ENCODE measurements at places on chromosomes 16 and 17.

DNA sequence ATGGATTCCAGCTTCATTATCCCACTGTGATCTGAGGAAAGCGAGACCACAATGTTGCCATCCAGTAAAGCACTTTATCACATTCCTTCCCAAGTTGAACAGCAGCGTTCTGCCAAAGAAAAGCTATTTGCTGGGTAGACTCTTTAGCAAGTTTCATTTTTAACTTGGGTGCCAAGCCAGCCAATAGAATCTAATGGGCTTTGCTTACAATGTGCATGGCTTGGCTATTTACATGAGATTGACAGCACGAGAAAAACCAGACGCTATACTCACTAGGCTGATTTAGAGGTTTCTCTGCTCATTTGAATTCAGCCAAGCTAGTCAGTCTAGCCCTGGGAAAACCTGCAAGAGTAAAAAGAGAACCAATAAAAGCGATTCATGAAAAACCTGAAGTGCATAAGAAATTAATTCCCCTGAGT, 108.9 kb downstream of the CDH13 start:
- no peak for DNase-seq

DNA sequence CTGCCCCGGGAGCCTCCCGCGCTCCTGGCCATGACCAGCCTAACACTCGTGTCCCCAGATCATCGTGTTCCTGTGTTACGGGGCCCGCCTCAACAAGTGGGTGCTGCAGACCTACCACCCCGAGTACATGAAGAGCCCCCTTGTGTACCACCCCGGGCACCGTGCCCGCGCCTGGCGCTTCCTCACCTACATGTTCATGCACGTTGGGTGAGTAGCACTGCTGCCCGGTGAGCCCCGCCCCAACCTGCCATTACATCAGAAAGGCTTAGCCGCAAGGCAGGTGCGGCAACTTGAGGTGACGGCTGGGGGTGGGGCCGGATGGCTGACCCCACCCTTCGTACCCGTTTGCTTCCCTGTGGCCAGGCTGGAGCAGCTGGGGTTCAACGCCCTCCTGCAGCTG, 1.4 kb downstream of the RHBDL1 start:
- DNase-seq, result no peak

GRCh38 chr17:73722165-73722564, 77.9 kb upstream of the SDK2 start:
- no peak for DNase-seq

- DNase-seq, result no peak
These were observed 25.7 kb downstream of the STAT5A start for GRCh38 chr17:42313773-42314566.

- no peak for DNase-seq
These were observed 1.0 kb downstream of the DCTN5 start for GRCh38 chr16:23642246-23642774.

GRCh38 chr17:39548494-39549225, 59.1 kb downstream of the NEUROD2 start:
- no peak for DNase-seq

DNA sequence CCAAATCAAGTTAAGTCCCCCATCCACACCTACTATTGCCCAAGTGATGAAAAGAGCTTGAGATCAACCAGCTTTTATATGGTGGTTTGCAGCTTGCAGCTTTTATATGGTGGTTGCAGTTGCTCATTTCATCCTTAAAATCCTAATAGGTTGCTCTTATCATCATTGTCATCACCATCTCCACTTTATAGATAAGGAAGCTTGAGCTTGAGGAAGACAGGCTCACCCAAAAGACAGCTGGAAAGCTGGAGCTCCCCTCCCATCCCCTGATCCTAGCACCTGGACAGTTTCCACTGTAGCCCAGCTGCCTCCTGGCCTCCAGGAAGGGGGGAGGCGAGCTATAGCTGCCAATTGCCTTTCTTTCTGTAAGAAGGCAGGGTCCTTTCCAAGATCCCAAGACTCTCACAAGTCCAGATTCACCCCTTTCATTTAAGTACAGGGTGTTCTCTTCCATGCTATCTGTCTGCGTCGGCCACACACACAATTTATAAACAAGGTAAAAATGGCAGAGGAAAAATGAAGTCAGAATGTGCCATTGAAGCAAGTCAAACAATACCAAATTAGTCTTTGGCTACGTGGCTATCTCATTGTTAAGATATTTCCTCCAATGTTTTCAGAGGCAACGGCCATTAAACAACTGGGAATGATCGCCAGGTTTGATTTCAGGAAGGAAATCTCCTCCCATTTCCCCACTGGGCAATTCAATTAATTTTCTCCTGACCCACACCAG, 63.3 kb downstream of the PECAM1 start:
- DNase-seq, result no peak

- no peak for DNase-seq
These were observed 19.6 kb upstream of the QRICH2 start for GRCh38 chr17:76327696-76328095.

- DNase-seq, result no peak
These were observed 759 bp downstream of the UBE2O start for GRCh38 chr17:76452127-76452659.

GRCh38 chr16:88552815-88553214, 17.4 kb upstream of the ZC3H18 start:
- no peak for DNase-seq

GRCh38 chr17:20172376-20172775, 163.2 kb downstream of the SPECC1 start:
- DNase-seq, result no peak

DNA sequence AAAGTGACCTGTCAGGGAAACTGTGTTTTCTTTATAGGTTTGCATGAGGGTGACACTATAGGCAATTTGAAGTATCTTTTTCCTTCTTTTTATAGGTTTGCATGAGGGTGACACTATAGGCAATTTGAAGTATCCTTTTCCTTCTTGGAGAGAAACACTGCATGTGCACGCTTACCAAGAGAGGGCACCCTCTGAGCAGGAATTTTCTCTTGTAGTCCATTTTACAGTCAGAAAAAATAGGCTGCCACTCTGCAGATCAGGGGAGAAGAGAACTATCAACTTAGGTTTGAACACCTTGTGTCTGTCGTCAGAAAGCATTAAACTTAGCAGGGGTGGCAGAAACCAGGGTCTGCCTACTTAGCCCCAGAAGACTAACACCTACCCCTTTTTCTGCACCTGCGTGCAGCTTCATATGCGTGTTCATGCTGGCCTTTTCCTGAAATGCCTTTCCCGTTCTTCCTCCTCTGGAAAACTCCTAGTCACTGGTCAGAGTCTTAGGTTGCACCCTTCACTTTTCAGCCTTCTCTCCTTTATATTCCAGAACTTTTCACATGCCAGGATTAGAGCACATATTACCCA, 16.4 kb upstream of the SMIM36 start:
- DNase-seq, result no peak

DNA sequence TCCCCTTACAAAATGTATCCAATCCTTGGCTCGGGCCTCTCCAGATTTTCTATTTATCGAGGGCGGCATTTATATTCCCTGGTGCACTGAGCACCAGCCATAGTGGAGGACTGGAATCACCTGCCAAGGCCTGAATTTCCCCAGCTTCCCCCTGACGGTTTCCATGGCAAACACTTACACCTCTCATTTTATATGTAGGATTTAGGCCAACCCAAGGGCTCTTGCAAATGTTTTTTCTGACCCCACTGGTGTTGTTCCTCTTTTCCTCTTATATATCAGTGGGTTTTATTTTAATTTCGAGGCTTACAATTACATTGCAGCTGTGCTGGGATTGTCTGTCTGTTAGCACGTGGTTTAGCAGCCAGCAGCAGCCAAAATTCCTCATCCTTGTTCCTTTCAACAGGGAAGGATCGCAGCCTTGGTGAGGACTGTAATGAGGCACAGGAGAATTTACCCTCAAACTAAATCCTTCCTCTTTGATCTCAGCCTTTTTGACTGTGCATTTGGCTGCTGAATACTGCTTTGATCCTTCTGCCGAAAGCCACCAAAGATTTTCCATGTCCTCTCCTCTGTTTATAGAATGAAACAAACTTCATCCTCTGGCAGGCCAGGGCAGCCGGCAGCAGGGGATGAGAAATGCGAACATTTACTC, 26.5 kb upstream of the CES5A start:
- no peak for DNase-seq

DNA sequence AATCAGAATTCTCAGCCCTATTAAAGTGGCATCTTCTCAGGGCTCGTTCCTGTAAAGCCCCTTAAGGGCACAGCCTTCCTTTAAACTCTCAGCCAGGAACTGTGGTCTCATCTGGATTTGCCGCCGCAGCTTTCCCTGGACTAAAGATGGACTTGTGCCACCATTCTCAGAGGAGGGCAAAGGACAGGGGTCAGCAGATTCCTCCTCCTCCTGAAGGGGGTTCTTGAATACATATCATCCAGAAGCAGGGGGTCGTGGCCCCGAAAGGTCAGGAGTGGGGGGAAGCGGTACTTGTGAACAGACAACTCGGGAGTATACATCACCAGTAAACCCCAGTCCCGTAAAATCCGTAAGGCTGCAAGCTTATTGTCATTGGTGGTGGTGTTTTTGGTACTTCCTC, 174.8 kb downstream of the RPTOR start:
- no peak for DNase-seq

GRCh38 chr17:76138234-76138895, 2.7 kb downstream of the FOXJ1 start:
- no peak for DNase-seq

DNA sequence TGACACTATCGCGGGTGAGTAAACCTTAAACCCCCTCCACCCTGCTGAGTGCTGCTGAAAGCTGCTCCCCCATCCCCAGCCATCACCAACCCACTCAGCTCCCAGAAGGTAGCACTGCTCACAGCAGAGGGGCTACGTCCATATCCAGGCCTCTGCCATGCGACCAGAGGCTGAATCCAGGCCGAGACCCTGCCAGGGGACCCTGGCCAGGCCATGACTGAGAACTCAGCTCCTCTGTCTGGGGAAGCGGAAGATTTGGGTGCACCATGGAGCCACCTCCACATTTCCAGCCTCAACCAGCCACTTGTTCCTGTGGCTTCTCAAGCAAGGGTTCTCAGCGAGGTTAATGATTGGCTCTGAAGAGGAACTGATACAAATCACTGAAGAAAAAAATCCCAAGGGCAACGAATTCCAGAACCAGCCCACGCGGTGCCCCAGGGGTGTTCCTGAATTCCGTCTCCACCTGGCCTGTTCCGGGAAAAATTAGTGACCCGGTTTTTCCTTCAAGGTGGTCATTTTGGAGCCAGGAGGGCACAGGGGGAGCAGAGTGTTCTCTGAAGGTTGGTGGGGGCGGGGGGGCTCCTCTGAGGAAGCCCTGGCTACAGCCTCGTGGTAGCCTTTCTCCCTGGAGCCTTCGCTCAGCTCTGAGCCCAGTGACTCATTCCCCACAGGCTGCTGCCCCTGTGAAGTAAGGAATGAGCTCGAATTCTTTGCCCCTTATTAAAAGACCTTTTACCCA, 9.3 kb upstream of the SLC16A5 start:
- DNase-seq, result no peak

- no peak for DNase-seq
These were observed 266.7 kb downstream of the SHISA9 start for GRCh38 chr16:13168091-13168572.

- no peak for DNase-seq
These were observed 30.9 kb downstream of the TMEM204 start for GRCh38 chr16:1564325-1564724.

DNA sequence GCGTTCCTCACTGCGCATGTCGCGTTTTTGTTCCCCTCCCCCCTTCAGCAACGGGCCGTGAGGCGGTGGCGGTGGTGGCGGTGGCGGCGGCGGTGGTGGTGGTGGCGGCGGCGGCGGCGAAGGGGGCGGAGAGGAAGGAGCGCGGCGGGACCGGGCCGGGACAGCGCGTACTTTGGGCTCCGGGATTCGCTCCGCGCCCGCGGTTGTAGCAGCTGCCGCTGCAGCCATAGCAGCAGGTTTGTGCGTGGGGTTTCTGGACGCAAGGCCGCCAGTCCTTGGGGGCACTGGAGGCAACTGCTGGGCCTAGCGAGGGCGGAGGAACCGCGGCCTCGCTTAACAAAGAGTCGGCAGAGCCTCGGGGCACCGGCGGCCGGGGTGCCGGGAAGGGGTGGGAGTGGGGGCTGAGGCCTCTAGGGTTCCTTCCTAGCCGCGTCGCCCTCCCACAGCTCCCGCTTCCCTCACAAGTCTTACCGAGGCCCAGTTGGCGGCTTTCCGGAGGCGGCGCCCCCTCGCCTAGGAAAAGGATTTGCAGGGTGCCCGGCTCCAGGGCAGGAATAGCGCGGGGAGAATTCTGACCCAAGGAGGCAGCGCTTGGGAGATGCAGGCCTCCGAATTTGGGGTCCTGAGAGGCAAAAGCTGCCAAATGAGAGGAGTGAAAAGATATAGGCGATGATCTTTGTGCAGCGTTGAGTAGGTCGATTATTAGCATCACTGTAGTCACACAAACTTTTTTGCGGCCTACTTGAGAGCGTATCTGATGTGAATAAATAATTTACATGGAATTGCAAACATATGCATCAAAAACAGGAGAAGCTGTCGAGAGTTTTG, at the start of gene DDX42:
Gene DDX42 (plus strand): TSS at position 30 of the 828 bp plus-strand sequence. CDS start 12,880 bp downstream, outside the sequence.
- no peak for DNase-seq

GRCh38 chr17:63946440-63947363, 14.6 kb upstream of the CD79B start:
- no peak for DNase-seq

DNA sequence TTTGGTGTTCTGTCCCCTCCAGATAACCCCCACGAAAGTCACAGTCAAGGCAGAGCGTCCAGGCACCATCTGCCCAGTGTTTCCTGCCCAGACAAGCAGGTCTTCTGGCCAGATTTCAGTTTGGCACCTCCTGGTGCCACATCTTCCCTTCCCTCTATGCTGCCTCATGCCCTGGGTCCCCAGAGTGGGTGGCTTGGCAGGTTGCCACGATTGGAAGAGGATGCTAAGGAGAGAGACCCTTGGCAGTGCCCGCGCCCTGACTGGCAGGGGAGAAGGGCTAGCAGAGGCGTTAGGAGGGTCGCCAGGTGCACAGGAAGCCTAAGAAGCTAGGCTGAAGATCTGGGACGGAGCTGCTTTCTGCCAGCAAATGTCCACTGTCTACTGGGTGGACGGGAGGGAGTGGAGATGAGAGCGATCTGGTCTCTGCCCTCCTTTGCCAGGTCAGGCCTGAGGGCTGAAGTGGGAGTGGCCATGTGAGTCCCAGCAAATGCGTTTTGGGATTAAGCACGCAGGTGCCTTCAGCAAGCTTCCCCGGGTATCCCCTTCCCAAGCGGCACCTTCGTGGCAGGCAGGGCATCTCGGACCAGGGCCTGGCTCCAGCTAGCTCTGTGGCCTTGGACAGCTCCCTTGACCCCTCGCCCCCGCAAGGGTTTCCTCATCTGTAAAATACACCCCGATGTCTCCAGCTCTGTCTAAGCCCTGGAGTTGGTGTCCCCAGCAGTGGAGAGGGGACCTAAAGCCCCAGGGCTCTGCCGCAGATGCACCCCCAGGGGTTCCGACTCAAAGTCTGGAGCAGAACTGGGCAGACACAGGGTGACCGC, 13.4 kb upstream of the CD300A start:
- no peak for DNase-seq
